ENCODE measurements at places on chromosomes 7 and 10. TPM values are rescaled to one million over a fixed set of nuclear protein-coding genes. Genes with fewer than 3 reads are reported as not detected.

Gene SAP25
- 7.1 TPM for polyA plus RNA-seq

Gene HYAL4
- 0.01 TPM for polyA plus RNA-seq

Gene PLEKHS1
- 40.5 TPM for polyA plus RNA-seq

Gene FAM180A
- polyA plus RNA-seq: not detected

GRCh38 chr10:124689911-124690498 is 54.2 kb downstream of the FAM53B start:
- H3K27ac ChIP-seq: no peak overlapping the region
- H3K4me3 ChIP-seq: no peak overlapping the region
- H3K4me1 ChIP-seq: peaks cover 7% of the 10 kb centered on the region
- peaks cover 4% of the 10 kb centered on the region for H3K36me3 ChIP-seq

- H3K4me1 ChIP-seq: no peaks in the 10 kb centered on the region
- no peak overlapping the region for H3K4me3 ChIP-seq
- no peak for DNase-seq
- no peaks in the 10 kb centered on the region for H3K36me3 ChIP-seq
- H3K27me3 ChIP-seq: no peaks in the 10 kb centered on the region
Measured at GRCh38 chr10:62538606-62539005, 164.4 kb downstream of the ZNF365 start.

GRCh38 chr7:143924851-143925250 is 10.2 kb upstream of the OR2F2 start:
- H3K4me3 ChIP-seq: no peak overlapping the region
- no peak for DNase-seq
- H3K36me3 ChIP-seq: no peaks in the 10 kb centered on the region

DNA sequence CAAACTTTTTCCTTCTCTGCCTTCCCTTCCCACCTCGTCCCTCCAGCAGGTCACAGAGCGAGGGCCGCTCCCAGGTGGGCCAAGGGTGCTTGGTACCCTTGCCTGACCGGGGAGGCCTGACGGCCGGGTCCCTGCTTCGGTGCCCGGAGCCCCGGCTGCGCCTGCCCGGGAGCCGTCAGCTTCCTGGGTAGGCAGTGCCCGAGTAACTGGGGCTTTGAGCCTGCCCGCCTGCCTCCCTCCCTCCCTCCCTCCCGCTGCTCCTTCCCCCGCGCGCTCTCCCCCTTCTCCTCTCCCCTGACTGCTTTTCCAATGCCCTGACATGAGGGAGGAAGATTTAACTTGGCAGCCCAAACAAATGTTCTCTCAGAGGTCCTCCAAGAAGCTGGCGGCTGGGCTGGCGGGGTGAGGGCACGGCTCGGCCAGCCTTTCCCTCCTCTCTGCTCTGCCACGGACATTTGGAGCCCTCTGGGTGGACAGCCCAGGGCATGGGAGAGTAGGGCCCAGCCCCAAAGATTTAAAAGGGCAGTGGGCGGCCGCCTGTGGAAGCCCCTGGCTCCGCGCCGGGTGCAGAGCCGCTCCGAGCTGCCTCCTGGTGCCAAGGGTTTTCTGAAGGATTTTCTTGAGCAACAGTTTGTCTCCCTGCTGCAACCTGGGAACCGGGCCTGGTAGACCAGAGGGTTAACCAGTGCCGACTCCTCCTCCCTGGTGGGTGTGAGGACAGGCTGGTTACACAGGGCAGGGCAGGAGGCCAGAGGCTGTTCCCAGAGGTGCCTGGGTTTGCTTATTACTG is 2.0 kb downstream of the ZMIZ1 start:
- H3K4me1 ChIP-seq: peaks cover 24% of the 10 kb centered on the region
- peak overlapping the region; percentile 96 for H3K27ac ChIP-seq
- no peaks in the 10 kb centered on the region for H3K27me3 ChIP-seq
- no peaks in the 10 kb centered on the region for H3K36me3 ChIP-seq
- DNase-seq: peak; percentile 97

GRCh38 chr10:31426401-31426800 is 107.4 kb downstream of the ZEB1 start:
- peak; percentile 8 for DNase-seq
- no peaks in the 10 kb centered on the region for H3K27me3 ChIP-seq
- H3K36me3 ChIP-seq: no peaks in the 10 kb centered on the region
- H3K4me3 ChIP-seq: no peak overlapping the region
- peak overlapping the region; percentile 20 for H3K27ac ChIP-seq
- H3K4me1 ChIP-seq: no peaks in the 10 kb centered on the region

- no peaks in the 10 kb centered on the region for H3K27me3 ChIP-seq
- peak; percentile 7 for DNase-seq
- no peaks in the 10 kb centered on the region for H3K36me3 ChIP-seq
- no peaks in the 10 kb centered on the region for H3K4me1 ChIP-seq
- H3K4me3 ChIP-seq: no peak overlapping the region
- H3K27ac ChIP-seq: no peak overlapping the region
Measured at GRCh38 chr7:41491308-41491707, 211.6 kb downstream of the INHBA start.

GRCh38 chr7:140010194-140010895 is 52.4 kb downstream of the PARP12 start:
- H3K27ac ChIP-seq: no peak overlapping the region
- no peaks in the 10 kb centered on the region for H3K27me3 ChIP-seq
- H3K36me3 ChIP-seq: no peaks in the 10 kb centered on the region

DNA sequence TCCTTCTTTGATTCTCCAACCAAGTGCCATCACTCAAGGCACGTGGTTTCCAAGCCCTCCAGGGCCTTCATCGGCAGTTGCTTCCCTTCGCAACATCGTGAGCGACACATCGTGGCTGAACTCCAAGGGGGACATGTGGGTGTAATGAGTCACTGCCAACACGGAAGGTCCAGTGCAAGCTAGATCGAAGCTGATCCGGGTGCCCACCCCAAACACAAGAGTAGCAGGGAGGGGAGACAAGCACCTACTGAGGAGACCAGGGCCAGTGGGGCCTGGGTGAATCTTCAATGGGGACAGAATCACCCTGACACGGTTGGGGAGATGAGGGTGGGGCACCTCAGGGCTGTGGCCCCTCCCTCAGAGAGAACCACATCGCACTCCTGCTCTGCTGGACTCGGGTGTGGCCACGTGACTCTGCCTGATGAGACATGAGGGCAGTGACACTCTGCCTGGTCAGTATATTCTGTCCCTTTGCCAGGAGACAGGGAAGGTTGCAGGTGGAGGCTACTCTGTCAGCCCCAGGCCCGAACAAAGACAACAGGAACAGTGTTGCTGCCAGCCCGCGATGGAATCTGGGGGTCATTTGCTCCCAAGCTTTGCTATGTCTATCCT is 36.8 kb upstream of the HSPA12A start:
- H3K27me3 ChIP-seq: no peaks in the 10 kb centered on the region
- no peak for DNase-seq
- no peaks in the 10 kb centered on the region for H3K4me1 ChIP-seq
- H3K27ac ChIP-seq: no peak overlapping the region

Gene ITPRID1
- 0.37 TPM for polyA plus RNA-seq

- no peaks in the 10 kb centered on the region for H3K4me1 ChIP-seq
- no peaks in the 10 kb centered on the region for H3K36me3 ChIP-seq
- no peak overlapping the region for H3K4me3 ChIP-seq
- no peak overlapping the region for H3K27ac ChIP-seq
Measured at GRCh38 chr7:104761892-104762291, 252.1 kb upstream of the KMT2E start.

DNA sequence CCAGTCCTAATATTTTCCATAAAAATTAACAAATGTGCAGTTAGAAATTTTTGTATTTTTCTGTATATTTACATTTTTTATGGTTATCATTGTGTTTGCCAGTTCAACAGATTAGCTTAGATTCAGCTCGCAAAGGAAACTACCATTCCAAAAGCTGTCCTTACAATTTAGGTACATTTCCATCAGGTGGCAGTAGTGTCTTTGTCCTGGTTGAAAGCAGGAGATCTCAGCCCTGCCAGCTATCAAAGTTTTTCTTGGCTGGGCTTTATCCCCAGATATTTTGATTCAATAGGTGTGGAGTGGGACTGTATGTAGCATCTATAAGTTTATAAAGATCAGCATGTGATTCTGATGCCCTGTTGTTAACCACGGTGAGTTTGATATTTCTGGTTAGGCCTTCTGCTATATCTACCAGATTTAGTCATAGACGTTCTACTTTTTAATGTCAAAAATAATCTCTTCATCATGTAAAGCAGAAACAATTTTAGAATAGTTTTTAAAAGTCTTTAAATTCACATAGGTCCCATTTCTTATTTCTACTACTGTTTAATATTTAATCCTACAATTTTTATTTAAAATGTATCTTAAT is 15.5 kb upstream of the ICA1 start:
- no peak overlapping the region for H3K27ac ChIP-seq
- H3K4me3 ChIP-seq: no peak overlapping the region
- no peaks in the 10 kb centered on the region for H3K4me1 ChIP-seq
- H3K36me3 ChIP-seq: no peaks in the 10 kb centered on the region
- peak; percentile 49 for DNase-seq

GRCh38 chr10:110011681-110012080 is 3.9 kb downstream of the ADD3 start:
- H3K4me1 ChIP-seq: peaks cover 5% of the 10 kb centered on the region
- H3K27me3 ChIP-seq: no peaks in the 10 kb centered on the region
- H3K27ac ChIP-seq: no peak overlapping the region
- H3K4me3 ChIP-seq: no peak overlapping the region
- no peaks in the 10 kb centered on the region for H3K36me3 ChIP-seq

DNA sequence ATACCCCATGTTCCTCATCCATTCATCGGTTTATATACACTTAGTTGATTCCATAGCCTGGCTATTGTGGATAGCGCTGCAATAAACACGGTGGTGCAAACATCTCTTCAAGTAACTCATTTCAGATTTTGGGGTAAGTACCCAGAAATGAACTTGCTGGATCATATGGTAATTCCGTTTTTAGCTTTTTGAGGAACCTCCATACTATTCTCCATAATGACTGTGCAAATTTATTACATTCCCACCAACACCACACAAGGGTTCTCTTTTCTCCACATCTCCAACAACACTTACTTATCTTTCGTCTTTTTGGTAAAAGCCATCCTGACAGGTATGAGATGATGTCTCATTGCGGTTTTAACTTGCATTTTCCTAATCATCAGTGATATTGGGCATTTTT is 3.7 kb downstream of the NPFFR1 start:
- H3K36me3 ChIP-seq: no peaks in the 10 kb centered on the region
- H3K4me3 ChIP-seq: no peak overlapping the region
- H3K27me3 ChIP-seq: peaks cover 20% of the 10 kb centered on the region
- no peak for DNase-seq
- H3K27ac ChIP-seq: no peak overlapping the region

DNA sequence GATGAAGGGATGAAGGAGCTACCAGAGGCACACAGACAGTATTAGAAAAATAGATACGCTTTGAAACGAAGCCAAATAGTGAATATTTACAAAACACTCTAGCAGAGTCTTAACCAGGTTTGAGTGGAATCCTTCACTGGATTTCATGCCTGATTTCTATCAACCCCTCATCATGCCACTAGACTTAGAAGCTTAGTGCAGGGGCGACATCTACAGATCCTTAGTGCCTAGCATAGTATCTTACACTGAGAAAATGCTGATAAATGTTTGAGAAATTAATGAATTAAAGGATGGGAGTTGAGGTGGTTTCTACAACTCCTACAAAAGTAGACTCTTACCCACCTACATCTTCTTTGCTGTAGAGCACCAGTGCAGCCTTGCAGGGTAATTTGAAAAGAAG is 54.7 kb upstream of the CCNJ start:
- no peaks in the 10 kb centered on the region for H3K27me3 ChIP-seq
- no peak overlapping the region for H3K27ac ChIP-seq
- no peak for DNase-seq
- no peak overlapping the region for H3K4me3 ChIP-seq

Gene LLCFC1
- not detected for polyA plus RNA-seq

Gene LRMDA
- polyA plus RNA-seq: 6.0 TPM

- no peak overlapping the region for H3K4me3 ChIP-seq
- H3K27ac ChIP-seq: no peak overlapping the region
- no peak for DNase-seq
- H3K4me1 ChIP-seq: no peaks in the 10 kb centered on the region
- no peaks in the 10 kb centered on the region for H3K27me3 ChIP-seq
- no peaks in the 10 kb centered on the region for H3K36me3 ChIP-seq
Measured at GRCh38 chr7:151663382-151664100, 143.8 kb upstream of the RHEB start.

GRCh38 chr7:127961786-127962453 is 69.3 kb downstream of the LRRC4 start:
- H3K4me1 ChIP-seq: no peaks in the 10 kb centered on the region
- no peaks in the 10 kb centered on the region for H3K27me3 ChIP-seq
- peak; percentile 72 for DNase-seq
- peaks cover 3% of the 10 kb centered on the region for H3K36me3 ChIP-seq
- no peak overlapping the region for H3K27ac ChIP-seq

Gene SMKR1
- polyA plus RNA-seq: not detected

- H3K27me3 ChIP-seq: no peaks in the 10 kb centered on the region
- no peaks in the 10 kb centered on the region for H3K36me3 ChIP-seq
- no peak overlapping the region for H3K4me3 ChIP-seq
- peaks cover 2% of the 10 kb centered on the region for H3K4me1 ChIP-seq
- peak; percentile 17 for DNase-seq
Measured at GRCh38 chr10:44908936-44909630, 2.1 kb upstream of the TMEM72 start.

GRCh38 chr10:102657984-102658724 is 13.9 kb downstream of the TRIM8 start:
- no peaks in the 10 kb centered on the region for H3K27me3 ChIP-seq
- peak; percentile 70 for DNase-seq
- peaks cover 8% of the 10 kb centered on the region for H3K4me1 ChIP-seq
- peaks cover 18% of the 10 kb centered on the region for H3K36me3 ChIP-seq
- peak overlapping the region; percentile 28 for H3K27ac ChIP-seq

DNA sequence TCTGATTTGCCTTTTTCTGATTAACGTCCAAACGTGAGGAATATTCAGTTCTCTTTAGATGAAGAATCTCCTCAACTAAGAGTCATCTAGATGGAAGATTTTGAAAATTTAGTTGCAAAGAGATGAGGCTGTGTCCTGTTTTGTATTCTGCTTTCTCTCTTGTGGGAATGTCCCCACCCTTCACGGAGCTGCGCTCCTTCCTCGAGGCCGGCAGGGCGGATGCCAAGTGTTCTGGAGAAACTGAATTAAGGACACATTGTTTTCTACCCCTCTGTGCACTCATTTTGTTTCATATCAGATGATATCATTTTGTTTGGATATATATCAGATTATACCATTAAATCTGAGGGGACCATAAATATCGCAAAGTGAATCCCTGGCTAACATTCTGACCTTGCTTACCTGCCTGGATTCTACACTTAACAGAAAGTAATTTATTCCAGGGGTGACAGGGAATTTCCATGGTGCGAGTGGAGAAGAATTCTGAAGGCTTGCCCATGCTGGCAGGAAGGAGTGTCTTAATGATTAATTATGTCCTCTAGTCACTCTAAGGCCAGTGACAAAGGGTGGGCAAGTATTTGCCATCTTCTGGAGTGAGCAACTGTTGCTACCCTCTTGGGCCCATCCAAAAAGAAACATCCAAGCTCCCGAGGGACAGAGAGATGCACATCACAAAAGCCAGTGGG is 47.9 kb upstream of the IGFBP3 start:
- no peaks in the 10 kb centered on the region for H3K36me3 ChIP-seq
- no peak for DNase-seq
- no peaks in the 10 kb centered on the region for H3K4me1 ChIP-seq
- no peaks in the 10 kb centered on the region for H3K27me3 ChIP-seq
- H3K4me3 ChIP-seq: no peak overlapping the region
